Stimulated activated CD8-positive, alpha-beta memory T cell treated with anti-CD3 and anti-CD28 coated beads, Interleukin-2, amount 100 ng/mL, for 48 hours (primary cell): ENCODE measurements at places on chromosomes 5 and 9.
A peak's percentile ranks its signal among the peaks of the same experiment; 100 is the strongest.

GRCh38 chr9:87713278-87713987 is 12.5 kb upstream of the CTSL start:
- DNase-seq, result peak; percentile 15

GRCh38 chr5:176994460-176995121 is 12.0 kb downstream of the UIMC1 start:
- no peak for DNase-seq

- no peak for DNase-seq
Measured at GRCh38 chr5:37272511-37272910, 23.3 kb upstream of the CPLANE1 start.

GRCh38 chr5:104661256-104661655 is 1098.7 kb upstream of the NUDT12 start:
- DNase-seq, result no peak

DNA sequence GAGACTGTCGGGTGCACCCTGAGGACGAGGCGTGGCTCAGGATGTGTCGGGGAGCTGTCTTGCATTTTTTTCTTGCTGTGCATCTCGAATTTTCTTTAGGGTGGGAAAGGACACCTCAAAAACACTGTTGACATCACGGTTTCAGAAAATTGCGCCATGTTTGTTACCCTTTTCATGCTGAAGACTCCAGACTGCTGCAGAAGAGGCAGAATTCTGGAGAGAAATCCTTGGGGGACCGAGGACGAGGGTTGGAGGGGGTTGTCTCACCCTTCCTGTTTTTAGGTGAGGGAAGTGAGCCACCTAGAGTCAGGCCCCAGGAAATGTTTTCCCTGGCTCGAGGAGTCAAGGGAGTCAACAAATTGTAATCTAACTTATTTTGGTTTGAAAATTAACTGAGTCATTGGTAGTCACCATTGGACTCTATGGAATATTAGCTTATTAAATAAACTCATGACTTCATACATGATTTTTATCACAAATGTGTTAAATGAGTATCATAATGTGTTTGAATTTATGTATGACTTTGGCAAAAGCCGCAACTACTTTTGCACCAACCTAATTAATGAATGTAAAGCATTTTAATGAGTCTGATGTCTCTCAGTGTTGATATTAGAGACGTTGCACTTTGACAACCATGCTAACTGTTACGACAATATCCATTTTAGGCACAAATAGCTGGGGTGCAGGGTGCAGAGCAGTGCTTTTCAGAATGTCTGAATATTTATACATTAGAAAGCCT is 724 bp upstream of the LYSMD3 start:
- DNase-seq, result peak; percentile 14

- no peak for DNase-seq
Measured at GRCh38 chr5:435156-435790, 7.7 kb upstream of the EXOC3 start.

DNA sequence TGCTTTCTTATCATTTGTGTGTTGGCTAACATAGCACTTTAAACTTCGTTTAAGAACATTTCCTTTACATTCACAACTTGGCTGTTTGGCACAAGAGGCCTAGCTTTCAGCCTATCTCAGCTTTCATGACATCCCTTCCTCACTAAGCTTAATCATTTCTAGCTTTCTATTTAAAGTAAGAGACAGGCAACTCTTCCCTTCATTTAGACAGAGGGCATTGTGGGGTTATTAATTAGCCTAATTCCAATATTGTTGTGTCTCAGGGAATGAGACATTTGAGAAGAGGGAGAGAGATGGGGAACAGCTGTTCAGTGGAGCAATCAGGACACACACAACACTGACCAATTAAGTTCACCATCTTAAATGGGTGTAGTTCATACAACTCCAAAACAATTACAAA is 51.0 kb upstream of the OR2K2 start:
- DNase-seq, result no peak

- no peak for DNase-seq
Measured at GRCh38 chr5:170386743-170387395, 2.3 kb downstream of the KCNMB1 start.

GRCh38 chr9:35548571-35548970 is 56.5 kb upstream of the TESK1 start:
- no peak for DNase-seq

DNA sequence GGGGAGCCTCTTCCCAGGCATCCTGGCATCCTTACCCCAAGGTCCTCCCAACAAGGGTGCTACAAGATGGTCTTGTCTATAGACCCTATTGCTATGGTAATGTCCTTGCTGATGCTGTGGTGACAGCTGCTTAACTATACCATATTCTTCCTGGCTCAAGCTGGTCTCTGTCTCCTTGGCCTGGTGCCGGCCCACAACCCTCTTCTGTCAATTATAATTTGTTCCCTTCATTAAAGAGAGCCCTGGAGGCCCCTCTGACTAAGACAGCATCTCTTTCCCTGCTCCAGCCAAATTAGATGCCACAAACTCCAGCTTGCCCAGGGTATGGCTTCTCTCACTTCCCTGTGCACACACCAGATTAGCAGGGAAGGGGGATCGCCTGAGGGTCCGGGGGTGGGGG is 86.7 kb downstream of the PSD2 start:
- no peak for DNase-seq

- no peak for DNase-seq
Measured at GRCh38 chr9:8115570-8115969, 316.0 kb upstream of the DMAC1 start.

- DNase-seq, result no peak
Measured at GRCh38 chr5:170510559-170510958, 6.7 kb downstream of the KCNIP1 start.

GRCh38 chr9:38020151-38021076 is 48.6 kb downstream of the SHB start:
- DNase-seq, result no peak

GRCh38 chr5:139847790-139848507 is 52.3 kb downstream of the PSD2 start:
- peak; percentile 58 for DNase-seq

GRCh38 chr9:85510830-85511504 is 230.8 kb downstream of the AGTPBP1 start:
- no peak for DNase-seq

DNA sequence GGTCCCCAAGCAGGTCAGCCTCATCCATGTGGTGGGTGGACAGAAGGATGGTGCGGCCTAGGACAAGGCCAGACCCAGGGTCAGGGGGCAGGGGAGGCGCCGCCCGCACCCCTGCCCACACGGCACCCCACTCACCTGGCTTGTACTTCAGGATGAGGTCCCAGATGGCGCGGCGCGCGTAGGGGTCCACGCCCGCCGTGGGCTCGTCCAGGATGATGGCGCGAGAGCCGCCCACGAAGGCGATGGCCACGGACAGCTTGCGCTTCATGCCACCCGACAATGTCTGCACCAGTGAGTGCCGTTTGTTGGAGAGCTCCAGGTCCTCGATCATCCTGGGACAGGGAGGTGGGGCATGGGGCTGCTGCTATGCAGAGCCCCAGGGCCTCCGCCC is 12.5 kb downstream of the ABCA2 start:
- no peak for DNase-seq

GRCh38 chr9:8252445-8252844 is 452.9 kb upstream of the DMAC1 start:
- DNase-seq, result no peak

DNA sequence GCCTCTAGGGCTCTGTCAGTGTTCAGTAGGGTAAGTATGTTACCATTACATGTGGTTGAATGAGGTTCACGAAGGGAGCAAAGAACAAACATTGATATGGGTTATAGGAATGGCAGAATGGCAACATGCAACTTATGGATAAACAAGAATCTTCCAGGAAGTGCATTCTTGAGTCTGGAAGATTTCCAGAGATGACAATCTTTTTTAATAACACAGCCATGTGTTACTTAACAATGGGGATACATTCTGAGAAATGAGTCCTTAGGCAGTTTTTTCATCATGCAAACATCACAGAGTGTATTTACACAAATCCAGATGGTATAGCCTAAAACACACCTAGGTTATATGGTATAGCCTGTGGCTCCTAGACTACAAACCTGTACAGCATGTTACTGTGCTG is 9.1 kb upstream of the SLC28A3 start:
- no peak for DNase-seq

GRCh38 chr5:151451626-151452520 is 4.5 kb downstream of the SLC36A1 start:
- no peak for DNase-seq

DNA sequence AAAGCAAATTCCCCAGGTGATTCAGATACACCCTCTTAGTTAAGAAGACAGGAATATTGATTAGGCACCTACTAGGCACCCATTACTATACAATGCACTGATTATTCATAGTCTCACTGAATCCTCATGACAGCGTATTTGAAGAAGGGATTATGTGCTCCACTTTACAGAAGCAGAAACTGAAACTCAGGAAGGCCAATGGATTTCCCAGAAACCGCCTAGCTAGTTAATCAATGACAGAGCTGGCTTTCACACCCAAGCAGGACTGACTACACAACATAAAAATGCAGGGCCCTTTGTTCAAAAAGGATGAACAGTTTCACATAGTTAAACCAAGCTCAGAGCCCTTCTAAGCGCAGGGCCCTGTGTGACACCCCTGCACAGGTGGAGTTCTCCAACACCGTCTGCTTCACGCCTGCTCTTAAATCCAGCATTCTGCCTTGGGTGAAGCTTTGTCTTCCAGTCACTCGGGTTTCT is 117.3 kb downstream of the TTLL11 start:
- no peak for DNase-seq

DNA sequence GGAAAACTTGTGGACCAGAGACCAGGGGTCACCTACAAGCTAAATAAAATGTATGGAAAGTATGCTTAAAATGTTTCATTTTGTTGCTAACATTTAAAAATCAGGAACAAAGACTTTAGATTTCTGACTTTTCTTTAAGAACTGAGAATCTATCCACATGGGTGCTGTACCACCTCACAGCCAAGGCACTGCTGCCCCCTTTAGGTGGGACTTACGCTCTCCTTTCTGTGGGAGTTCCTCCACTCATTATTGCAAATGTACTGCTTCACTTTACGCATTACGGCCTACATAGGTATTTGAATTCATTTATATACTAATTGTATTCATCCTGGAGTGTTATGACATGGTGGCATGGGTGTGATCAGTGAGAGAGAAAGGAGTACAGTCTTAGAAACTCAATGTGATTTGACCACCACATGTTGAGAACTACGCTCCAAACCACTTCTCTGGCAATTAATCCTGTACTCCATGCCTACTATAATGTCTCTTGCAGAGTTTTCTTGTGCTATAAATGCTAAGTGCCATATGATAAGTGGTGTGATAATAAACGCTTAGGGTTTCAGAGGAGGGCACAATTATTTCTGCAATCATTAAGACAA is 24.7 kb upstream of the CETN3 start:
- DNase-seq, result peak; percentile 8

- no peak for DNase-seq
Measured at GRCh38 chr9:37221489-37222106, 101.2 kb downstream of the ZCCHC7 start.

DNA sequence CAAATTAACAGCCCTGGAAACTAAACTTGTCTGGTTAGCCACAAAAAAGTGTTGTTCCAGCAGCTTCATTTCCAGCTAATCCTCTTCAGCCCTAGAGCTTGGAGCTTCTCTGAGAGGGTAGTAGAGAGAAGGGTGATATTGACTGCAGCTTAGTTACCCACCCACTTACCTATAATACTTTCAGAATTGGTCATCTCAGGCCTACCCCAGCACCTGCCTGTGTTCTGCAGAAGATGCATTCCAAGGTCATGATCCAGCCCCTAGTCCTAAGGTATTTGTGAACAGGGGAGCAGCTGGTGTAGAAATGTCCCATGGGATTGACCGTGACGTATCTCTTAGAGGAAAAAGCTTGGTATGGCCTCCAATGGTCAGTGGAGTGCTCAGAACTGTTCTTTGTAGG is 289.0 kb downstream of the NR3C1 start:
- no peak for DNase-seq

- no peak for DNase-seq
Measured at GRCh38 chr5:148205044-148205806, 2.4 kb downstream of the SPINK6 start.

DNA sequence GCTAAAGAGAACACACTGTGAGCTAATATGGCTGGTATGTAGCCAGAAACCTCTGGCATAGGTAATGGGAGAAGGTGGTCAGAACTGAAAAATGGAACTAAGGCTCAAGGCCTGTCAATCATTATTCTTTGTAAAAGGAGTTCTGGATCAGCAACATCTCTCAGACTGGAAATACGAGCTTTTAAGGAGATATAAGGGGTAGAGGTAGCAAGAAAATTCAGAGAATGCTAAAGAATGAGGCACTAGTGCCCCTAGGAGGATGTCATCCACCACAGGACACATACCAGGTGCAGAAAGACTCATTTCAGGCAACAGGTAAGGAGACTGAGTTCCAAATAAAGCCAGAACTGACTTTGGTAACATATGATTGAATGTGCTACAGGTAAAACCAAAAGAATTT is 18.9 kb upstream of the MOCS2 start:
- DNase-seq, result no peak

DNA sequence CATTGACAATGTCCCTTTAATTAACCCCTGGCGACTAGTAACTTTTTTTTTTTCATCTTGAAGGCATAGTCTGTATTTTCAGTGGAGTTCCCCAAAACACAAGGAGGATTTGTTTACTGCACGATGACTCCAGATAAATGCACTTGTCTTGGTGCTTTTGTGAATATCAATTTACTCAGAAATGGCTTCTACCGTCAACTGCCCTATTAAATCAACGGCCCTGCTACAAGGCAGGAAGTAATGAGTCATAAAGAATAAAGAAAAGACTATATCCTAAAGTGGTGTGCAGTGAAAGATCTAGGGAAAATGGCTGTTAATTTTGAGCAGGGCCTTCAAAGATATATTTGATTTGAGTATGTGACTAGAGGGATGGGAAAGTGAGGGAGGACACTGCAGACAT is 388.3 kb upstream of the CHD1 start:
- no peak for DNase-seq

DNA sequence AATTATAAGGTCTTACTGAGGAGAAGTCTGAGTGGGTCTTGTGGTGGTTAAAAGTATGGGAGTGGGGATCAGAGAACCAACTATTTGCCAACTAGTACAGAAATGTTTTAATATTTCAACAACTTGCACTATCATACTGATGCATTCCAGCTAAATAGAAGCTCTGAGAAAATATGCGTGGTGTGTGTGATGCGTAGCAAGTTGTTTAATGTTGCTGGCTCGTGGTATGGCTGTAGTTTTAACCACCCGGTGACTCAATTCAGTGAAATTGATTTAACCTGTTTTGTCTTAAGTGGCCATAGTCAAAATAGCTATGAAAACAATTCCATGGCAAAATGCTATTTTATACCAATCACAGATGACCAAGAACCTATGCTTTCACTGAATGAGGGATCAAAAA is 176.5 kb upstream of the SLC24A2 start:
- no peak for DNase-seq

- DNase-seq, result no peak
Measured at GRCh38 chr9:112065806-112066606, 109.1 kb downstream of the SUSD1 start.

- no peak for DNase-seq
Measured at GRCh38 chr5:72107131-72107900, at the start of gene MAP1B. Gene MAP1B (plus strand): TSS chr5:72107475. CDS start chr5:72107532, 57 bp downstream.

GRCh38 chr9:93953496-93954433 is 1.4 kb downstream of the BARX1 start:
- DNase-seq, result no peak

- DNase-seq, result no peak
Measured at GRCh38 chr5:72515211-72515610, 8.0 kb upstream of the ZNF366 start.
